ENCODE measurements at places on chromosomes 13 and 19. TPM values are rescaled to one million over a fixed set of nuclear protein-coding genes. Genes with fewer than 3 reads are reported as not detected.

The HSPB6 gene
- 0.10 TPM for total RNA-seq

The MPV17L2 gene
- 18.6 TPM for total RNA-seq

The R3HDM4 gene
- 19.7 TPM for total RNA-seq

The SLC25A30 gene
- total RNA-seq: 5.6 TPM

DNA sequence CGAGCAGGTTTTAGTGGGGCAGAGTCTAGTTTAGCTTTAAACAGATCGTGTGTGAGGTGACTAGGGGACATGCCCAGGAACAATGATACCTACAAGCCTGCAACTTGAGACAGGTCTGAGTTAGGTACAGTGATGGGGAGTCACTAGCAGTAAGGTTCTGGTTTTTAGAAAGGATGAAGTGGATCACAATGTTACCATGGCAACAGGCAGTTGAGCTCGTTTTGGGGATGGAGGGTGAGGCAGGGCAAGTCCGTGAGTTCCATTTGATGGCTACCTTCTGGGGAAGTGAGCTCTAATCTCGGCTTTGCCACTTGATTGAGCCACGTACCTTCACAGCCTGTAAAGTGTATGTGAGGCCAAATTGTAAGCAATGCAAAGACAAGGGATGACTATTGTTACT, 76.0 kb upstream of the GTF3A start:
- no peak for DNase-seq

DNA sequence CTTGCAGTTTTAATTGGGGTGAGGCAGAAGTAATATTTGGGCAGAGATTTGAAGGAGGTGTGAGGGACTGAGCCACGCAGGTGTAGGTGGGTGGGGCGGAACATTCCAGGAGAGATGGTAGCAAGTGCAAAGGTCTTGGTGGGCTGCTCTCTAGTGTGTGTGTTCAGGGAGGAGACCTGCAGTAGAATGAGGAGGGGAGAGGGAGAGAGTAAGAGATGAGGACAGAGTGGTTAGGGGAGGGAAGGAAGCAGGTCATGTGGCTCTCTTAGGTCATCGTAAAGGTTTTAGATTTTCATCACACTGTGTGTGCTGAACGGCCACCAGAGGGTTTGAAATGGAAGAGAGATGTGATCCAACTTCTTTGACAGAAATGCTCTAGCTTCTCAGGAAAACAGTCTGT, 33.5 kb downstream of the WASF3 start:
- no peak for DNase-seq

GRCh38 chr19:15107061-15108010, at the start of gene SYDE1:
Gene SYDE1 (plus strand): TSS chr19:15107401. CDS start chr19:15107434, 33 bp downstream.
- DNase-seq: peak; percentile 79

GRCh38 chr13:33188093-33188882, 97.3 kb downstream of the STARD13 start:
- DNase-seq: no peak

GRCh38 chr13:19596960-19597361, 35.6 kb upstream of the TPTE2 start:
- DNase-seq: peak; percentile 64

GRCh38 chr19:9941231-9941630, 4.9 kb upstream of the OLFM2 start:
- DNase-seq: no peak

- DNase-seq: no peak
Observed at GRCh38 chr13:100399455-100399854, 189.1 kb downstream of the GGACT start.

The ZNF154 gene
- not detected for total RNA-seq

The IZUMO2 gene
- total RNA-seq: not detected

The SPC24 gene
- 57.7 TPM for total RNA-seq

The C19orf38 gene
- total RNA-seq: 0.36 TPM

DNA sequence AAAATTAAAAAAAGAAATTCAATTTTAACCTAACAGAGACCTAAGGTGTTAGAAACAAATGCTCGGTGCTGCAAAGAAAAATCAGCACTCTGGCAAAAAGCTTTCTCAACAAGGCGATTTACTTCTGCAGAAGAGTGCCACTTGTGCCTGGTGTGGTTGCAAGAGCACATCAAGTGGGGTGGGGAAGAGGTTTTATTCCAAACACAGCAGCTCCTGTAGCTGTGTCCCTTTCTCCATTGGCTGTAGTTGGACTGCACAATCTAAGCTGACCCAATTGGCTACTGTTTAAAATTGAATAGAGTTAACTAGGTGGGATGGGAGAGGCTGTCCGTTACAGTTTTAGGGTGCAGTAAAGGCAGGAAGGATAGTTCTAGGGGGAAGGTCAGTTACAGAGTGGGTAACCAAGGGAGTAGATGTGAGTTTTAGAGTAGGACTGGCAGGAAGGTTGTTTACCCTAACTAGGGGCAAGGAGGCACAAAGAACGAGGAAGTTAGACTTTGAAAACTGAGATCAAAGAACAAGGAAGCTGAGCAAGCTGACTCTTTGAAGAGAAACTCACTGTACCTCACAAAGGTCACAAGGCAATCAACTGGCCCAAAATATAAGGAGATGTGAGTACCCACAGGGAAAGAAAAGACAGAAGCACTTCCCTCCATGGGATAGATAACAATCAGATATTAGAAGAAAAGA, 145.7 kb downstream of the LIG4 start:
- no peak for DNase-seq

GRCh38 chr19:23378948-23379347, 16.3 kb downstream of the ZNF91 start:
- no peak for DNase-seq

GRCh38 chr13:23984546-23984945, 87.2 kb upstream of the C1QTNF9B start:
- DNase-seq: no peak

DNA sequence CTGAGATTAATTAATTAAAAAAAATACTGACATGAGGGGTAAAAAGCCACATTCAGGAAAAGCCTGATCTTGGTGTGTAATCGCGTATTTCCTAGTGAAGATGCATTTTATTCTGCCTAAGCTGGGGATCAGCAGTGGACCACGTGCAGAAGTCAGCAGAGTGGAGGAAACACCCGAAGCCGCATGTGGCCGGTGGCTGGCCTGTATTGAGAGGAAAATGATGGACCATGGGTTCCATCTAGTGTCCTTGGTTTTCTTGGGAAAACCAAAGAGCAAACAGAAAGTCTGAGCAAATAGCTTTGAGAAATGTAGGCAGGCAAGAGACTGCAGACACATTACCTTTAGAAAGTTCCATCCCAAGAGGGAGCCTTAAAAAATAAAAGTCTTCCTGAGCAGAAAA, 23.7 kb upstream of the SHISA2 start:
- DNase-seq: peak; percentile 25

The LHB gene
- 0.68 TPM for total RNA-seq

The LRRC63 gene
- total RNA-seq: 0.20 TPM

- DNase-seq: no peak
Observed at GRCh38 chr19:49064768-49065611, at the start of gene NTF4. Gene NTF4 (minus strand): TSS chr19:49064818. CDS start chr19:49061997, 2,821 bp downstream.

The PCP2 gene
- total RNA-seq: not detected

The ETV2 gene
- 0.39 TPM for total RNA-seq

DNA sequence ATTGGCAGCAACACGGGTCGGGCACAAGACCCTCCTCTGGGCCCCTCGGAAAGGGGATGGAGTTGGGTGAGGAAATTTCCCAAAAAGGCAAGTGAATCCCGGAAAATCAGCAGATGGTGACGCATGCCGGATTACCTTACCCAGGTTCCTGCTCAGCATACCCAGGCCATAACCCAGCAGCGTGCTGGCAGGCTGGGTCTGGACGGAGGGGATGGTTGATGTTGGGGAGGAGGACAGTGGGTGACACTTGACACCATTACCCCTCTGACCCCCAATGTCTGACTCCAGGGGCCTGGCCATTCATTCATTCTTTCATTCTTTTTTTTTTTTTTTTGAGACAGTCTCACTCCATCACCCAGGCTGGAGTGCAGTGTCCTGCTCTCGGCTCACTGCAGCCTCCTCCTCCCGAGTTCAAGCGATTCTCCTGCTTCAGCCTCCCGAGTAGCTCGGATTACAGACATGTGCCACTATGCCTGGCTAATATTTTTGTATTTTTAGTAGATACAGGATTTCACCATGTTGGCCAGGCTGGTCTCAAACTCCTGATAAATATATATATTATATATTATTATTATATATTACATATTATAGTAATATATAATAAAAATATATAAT, 799 bp downstream of the PVR start:
- peak; percentile 38 for DNase-seq

GRCh38 chr13:63843766-63844699, 2428.4 kb upstream of the PCDH20 start:
- DNase-seq: no peak

The SIGLEC6 gene
- total RNA-seq: not detected

GRCh38 chr13:75417012-75417384, 65.0 kb downstream of the TBC1D4 start:
- peak; percentile 31 for DNase-seq

GRCh38 chr13:35365883-35366282, 110.6 kb downstream of the MAB21L1 start:
- no peak for DNase-seq

Measured in RPMI7951 (cell line).